ENCODE measurements at places on chromosomes 3 and 15.

- no peak for DNase-seq
These were observed 385.8 kb upstream of the CNTN6 start for GRCh38 chr3:707041-707440.

GRCh38 chr3:172711454-172711795, 558 bp upstream of the NCEH1 start:
- DNase-seq: no peak

- no peak for DNase-seq
These were observed 909.2 kb downstream of the NSUN3 start for GRCh38 chr3:94972066-94972465.

DNA sequence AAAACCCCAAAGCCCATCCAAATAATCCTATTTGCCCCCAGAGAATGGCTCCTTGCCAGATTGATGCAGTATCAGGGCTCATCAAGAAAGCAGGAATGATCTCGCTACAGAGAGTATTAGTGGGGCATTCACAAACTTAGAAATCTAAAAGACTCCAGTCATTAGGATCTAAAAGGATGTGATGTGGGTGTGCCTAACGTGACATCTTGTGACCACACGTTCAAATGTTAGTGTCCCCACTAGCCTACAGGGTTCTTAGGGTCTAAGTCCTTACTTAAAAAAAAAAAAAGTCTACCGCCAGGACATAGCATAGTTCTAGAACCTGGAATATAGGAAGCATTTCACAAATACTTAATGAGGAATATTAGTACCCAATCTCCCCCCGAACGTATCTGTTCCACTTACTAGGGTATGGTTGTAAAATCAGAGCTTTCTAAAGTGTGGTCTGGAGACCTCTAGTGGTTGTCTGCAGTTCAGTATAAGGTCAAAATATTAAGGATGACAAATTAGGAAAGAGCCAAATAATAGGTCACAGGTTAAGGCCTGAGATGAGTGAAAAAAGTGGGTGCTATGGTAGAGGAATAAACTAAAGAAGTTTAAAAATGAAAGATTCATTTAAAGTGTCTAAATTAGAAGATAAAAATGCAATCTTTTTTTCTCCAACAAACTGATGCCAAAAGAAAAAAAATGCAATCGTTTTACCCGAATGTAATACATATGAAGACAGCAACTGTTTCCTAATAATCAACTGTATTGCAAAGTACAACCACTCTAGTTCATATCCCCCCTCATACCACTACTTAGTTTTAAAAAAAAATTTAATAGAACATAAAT, 4.2 kb upstream of the CHRM5 start:
- no peak for DNase-seq

DNA sequence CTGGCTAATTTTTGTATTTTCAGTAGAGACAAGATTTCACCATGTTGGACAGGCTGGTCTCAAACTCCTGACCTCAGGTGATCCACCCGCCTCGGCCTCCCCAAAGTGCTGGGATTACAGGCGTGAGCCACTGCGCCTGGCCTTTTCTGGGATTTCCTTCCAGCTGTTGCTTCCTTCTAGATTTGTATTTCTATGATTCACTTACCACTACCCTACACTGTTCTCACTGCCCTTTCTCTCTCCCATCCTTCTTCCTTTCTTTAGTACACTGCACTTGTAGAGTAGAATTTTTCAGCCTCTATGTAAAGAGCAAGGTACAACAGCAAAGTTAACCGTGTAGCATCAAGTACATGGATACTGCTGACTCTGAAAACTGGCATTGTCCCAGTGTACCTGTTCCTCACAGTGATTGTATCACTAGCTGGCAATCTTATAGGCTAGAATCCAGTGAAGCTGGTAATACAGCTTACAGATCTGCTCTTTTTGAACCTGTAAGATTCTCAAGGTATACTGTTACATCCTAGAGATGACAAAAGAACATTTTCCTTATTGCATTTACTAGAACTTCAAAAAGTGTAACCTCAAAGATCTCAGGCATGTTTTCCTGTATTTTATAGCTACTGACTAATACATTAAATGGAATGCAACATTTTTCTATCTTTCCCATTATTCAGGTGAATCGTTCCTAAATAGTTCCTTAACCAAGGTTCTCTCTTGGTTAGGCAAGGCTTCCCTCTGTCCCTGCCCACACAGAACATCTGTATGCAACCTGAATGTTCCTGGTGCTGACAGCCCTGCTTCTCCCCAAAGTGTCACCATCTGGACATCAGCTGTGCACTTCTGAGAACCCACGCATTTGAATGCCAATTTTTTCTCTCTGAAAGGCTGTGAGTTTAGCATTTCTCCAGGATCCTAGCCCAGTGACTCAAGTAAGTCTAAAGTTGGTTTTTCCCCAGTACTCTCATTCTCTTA, 74.1 kb upstream of the RAP2B start:
- peak; percentile 90 for DNase-seq

- no peak for DNase-seq
These were observed 44.5 kb downstream of the GBE1 start for GRCh38 chr3:81716870-81717509.

DNA sequence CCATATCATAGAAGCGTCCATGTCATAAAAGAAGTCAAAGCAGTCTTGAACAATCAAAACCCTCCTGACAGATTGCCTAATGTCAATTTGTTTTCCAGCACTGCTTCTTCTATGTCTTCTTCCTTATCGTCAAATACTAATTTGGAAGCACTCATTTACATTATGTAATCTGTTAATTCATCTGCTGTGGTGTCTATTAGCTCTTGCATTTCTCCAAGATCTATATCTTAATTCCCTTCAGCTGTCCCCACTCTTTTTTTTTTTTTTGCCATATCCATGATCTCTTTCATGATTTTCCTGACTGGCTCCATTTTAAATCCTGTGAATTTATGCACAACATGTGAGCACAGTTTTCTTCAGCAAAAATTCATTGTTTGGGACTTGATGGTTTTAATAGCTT, 560.5 kb upstream of the ARPP21 start:
- DNase-seq: no peak

GRCh38 chr15:82056958-82057823, 11.4 kb upstream of the MEX3B start:
- DNase-seq: no peak

GRCh38 chr3:171465763-171466162, 5.6 kb upstream of the TNIK start:
- no peak for DNase-seq

DNA sequence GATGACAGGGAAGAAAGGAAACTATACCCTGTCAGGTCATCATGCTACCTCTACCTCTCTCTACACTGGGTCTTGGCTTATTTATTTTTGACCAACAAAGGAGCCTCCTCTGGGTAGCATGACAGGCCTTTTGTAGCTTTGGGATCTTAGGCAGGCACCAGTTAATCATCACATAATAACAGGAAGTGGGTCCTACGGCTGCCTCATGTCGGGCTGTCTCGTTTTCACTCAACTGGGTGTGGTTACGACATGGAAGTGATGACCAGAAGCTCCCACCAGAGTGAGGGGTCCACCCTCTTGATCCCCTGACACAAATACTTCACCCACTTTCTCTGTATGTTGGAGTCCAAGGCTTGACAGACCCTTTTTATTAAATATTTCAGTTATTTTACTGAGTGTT, 105.3 kb downstream of the CD47 start:
- no peak for DNase-seq

GRCh38 chr3:39494781-39495180, 27.3 kb downstream of the MOBP start:
- no peak for DNase-seq

GRCh38 chr3:172163320-172163719, 123.9 kb downstream of the FNDC3B start:
- no peak for DNase-seq

- DNase-seq: no peak
These were observed 672 bp downstream of the NEDD4 start for GRCh38 chr15:55992769-55993110.

DNA sequence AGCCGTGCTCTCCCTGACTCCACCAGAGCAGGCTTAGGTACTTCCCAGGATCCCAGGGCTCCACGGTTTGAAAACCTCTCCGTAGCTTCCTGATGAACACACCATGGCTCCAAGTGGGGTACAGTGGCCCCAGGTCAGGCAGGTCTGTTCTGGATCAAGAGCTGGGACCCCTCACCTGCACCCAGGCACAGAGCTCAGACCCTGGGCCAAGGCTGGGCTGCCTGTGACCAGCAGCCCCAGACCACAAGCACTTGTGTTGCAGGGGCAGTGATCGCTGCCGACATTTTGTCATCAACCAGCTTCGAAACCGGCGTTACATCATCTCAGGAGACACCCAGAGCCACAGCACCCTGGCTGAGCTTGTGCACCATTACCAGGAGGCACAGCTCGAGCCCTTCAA, 5.3 kb downstream of the SH2D7 start:
- no peak for DNase-seq

DNA sequence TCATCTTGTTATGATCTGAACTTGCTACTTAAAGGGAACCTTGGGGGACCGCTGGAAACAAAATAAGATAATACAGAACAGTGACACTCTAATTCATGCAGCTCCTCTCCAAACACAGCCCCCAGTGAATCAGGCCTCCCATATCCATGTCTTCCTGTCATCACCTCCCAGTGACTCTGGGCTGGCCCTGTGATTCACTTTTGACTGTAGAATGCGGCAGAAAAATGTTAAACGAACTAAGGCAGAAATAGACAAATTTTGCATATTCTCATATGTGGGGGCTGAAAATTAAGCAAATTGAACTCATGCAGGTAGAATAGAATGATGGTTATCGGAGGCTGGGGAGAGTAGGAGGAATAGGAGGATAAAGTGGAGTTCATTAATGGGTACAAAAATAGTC, 20.2 kb upstream of the GADL1 start:
- DNase-seq: no peak

GRCh38 chr3:23863060-23863459, 53.7 kb downstream of the NKIRAS1 start:
- no peak for DNase-seq

DNA sequence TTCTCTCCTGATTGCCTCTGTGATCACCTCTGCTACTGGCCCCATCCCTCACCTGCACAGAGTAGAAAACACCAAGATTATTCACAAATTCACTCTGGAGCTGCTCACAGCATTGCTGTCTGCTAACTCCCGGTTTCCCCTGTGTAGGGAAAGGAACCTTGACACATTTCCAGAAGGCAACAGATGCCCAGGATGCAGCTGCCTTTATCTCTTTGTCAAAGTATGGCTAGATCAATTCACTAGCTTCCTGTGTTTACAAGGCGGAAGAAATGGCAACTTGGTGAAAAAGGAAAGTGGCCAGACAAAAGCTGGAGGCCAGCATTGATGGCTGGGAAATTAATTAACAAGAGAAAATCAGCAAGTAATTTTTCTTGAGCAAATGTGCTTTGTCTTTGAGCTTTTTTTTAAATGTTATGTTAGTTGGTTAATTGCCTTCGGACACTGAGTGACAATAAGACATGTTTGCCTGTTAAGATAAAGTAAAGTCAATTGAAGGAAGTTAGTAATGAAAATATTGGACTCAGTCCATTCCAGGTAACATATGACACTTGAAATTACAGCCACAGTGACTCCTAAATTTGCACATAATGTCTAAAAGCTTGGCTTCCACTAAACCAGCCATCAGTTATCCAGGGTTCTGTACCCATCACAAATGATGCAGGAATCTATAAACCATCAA, 394.6 kb upstream of the IL12A start:
- no peak for DNase-seq

DNA sequence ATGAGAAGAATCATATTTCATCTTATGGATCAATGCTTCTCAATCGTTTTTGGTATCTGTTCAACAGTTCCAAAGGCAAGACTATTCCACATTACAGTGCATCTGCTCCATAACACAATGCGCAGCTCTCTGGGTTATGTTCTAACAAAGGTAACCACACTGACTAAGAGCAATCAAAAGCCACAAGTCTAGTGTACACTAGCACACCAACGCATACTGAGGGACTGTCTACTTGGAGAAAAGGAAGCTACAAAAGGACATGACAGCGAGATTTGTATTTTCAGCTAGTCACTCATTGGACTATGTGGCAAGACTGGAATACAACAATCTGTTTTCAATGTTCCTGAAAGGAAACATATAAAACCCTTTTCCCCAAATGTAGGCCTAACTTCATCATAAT, 35.8 kb downstream of the SETD2 start:
- DNase-seq: peak; percentile 3
